ENCODE measurements at places on chromosomes 6 and 20.

DNA sequence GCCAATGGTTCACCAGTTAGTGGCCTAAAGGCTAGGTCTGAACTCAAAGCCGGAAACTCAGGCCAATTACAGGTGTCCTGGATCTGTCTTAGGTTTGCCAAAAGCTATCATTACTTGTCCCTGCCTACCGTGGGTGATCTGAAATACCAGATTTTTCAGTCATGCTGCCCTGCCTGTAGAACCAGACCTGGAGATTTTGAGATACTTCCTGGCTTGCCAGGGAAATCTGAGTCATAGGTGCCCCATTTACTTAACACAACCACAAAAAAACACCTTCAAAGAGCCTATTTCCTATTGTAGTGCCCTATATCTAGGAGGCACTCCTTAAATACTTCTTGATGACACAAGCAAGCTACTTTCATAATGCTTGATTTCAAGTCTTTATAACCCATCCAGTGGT, 13.9 kb upstream of the RANBP9 start:
- no peak for DNase-seq

- no peak for DNase-seq
Observed at GRCh38 chr6:85126485-85127167, 323.3 kb upstream of the NT5E start.

DNA sequence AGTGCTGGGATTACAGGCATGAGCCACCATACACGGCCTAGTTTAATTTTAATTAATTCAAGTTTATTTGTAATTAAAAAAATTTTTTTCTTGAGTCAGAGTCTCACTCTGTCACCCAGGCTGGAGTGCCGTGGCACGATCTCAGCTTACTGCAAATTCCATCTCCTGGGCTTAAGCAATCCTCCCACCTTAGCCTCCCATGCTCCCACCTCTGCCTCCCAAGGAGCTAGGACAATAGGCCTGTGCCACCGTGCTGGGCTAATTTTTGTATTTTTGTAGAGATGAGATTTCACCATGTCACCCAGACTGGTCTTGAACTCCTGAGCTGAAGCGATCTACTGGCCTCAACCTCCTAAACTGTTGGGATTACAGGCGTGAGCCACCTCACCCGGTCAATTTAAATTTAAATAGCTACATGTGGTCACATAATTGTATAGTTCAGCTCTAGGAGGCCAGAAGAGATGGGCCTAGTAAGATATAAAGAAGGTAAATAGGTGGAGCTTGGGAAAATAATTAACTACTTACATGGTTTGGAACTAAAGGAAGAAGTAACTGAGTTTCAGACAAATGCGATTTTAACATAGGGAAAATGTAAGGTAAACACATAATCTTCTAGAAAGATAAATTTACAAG, 220.0 kb upstream of the CITED2 start:
- DNase-seq: no peak

DNA sequence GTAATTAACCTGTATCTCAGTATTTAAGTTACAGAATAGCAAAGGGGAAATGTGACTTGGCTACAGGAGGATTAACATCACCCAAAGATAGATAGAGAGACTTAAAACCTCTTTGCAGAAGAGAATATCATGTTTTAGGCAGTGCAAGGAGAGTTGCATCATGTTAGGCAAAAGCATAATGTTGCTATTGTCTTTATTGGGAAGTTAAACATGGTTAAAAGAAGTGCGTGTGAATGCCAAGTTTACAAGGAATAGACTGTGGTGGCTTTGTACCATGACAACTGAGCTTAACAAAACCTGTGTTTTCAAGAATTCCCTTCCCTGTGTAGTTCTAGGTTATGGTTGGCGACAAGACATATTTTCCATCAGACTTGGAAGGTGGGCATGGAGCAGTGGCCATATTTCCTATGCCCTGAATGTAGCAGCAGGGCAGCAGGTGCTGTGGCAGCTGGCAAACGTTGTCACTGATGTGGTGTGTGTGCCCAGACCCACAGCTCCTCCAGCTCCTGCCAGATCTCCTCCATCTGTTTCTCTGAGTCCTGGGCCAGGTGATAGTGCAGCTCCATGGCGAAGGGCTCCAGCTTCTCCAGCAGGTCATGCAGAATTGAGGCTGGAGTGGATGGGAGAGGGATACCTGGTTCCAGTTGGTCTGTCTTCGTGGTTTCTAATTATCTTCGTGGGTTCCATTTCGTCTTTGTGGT, 163.3 kb downstream of the QRSL1 start:
- DNase-seq: no peak

- DNase-seq: no peak
Observed at GRCh38 chr6:23584134-23584763, 541.8 kb upstream of the NRSN1 start.

DNA sequence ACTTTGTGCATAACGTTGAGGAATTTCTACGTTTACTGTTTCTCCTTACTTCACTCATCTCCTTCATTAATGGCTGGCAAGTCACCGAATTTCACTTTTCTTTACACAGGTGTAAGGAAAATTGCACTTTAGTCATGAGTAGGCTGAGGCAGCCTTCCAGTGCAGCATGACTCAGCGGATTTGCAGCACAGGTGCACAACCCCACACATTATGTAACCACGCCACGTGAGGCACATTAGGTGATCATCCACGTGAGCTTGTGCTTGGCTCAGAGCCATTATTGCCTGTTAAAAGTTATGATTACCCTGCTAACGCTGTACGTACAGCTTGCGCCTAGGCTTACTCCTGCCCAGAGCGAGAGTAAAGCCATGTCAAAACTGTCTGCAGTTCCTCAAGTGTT, 158.8 kb downstream of the NKAIN2 start:
- DNase-seq: no peak

DNA sequence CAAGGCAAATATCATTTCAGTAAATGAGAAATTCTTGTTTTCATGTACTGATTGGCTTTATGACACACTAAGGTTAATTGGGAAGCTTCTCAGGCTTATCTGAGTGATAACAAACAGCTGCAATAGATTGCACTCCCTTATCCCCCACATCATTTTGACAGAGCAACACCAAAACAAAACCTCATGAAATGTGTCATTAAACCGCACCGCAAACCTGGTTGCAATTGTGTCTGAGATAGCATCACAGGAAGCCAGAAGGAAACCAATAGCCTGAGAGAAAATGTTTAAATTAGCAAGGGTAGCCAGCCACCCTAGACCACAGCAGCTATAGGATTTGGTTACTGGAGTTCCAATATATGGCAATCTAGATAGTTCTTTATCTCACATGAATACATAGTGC, 31.6 kb upstream of the LAMA4 start:
- DNase-seq: no peak

- no peak for DNase-seq
Observed at GRCh38 chr6:103677290-103677689, 1182.4 kb downstream of the HACE1 start.

GRCh38 chr20:41178495-41178894, 41.2 kb downstream of the PLCG1 start:
- DNase-seq: peak; percentile 5

DNA sequence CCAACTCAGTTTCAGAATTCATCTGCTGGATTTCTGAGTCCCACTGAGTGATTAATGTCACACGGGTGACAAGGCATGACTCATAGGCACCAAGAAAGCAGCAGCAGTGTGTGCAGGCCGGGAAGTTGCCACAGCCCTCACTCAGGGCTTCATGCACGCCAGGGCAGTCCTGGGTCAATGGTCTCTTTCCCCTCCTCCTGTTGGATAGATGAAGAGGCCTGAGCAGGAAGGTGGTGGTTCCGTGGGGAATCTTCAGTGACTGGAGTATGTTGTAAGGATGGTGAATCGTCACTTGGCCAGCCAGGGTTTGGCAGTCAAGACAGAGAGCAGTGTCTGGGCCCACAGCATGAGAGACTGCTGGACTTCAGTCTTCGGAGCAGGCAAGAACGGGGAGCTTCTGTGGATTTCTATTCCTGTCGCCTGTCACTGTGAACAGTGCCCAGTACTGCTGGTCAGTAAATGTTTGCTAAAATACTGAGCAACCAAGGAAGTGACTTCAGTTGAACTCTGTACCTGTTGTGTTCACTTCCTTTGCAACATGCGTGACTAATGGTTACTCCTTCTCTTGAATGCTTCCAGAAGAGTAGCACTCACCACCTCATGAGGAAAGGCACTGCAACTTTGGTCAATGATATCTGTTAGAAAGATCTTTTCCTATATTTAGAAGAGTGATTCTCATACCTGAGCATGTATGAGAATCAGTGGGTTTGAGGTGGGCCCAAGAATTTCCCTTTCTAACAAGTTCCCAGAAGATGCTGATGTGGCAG, 62.0 kb upstream of the CD93 start:
- DNase-seq: no peak

GRCh38 chr20:62773845-62774714, 22.2 kb upstream of the MRGBP start:
- peak; percentile 85 for DNase-seq

DNA sequence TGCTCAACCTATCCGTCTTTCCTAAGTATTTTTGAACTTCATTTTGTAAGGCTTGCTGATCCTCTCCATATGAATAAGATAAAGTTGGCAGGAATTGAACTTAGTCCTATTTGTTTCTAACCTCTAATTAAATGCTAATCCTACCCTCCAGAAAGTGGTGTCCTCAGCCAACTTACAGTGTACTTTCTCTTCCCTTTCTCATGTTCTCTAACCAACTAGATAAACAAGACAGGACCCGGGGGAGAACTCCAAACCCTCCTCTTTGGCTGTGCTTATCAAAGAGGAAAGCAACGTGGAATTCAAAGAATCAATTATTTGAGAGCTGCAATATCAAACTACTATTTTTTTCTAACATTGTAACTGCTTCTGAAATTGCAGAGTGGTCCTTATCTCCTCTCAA, 56.5 kb upstream of the NRSN1 start:
- no peak for DNase-seq

DNA sequence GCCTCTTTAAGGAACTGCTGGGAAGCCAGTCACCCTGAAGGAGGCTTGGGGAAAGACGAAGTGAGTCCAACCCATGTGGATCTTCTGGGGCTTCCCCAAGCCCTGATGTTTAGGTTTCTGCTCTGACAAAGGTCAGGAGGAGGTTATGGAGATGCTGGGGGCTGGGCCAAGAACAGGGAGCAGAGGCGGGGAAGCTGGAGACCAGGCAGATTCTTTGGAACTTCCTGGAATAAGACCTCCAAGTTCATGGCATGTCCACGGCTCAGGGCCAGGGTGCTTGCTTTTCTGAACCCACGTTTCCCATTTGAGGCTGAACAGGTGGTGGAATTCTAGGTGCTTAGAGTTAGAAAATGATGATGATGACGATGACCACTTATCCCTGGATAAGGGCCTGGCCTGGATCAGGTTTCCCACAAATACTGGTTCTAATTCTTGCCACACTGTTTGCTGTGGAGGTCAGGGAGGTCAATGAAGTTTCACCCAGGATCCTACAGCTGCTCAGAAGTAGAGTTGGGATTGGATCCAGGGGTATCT, 30.0 kb upstream of the TGM2 start:
- DNase-seq: no peak

- peak; percentile 22 for DNase-seq
Observed at GRCh38 chr6:159693894-159694545, 979 bp upstream of the SOD2 start.

GRCh38 chr6:170200458-170200891, 90.4 kb downstream of the DLL1 start:
- no peak for DNase-seq

- no peak for DNase-seq
Observed at GRCh38 chr20:31819083-31819784, at the start of gene MYLK2. Gene MYLK2, plus strand, starts transcription at chr20:31819356. Its CDS starts 225 bp downstream, at chr20:31819581.

GRCh38 chr6:166466178-166467122, 83.7 kb upstream of the MPC1 start:
- no peak for DNase-seq

GRCh38 chr20:3980260-3981131, 34.9 kb downstream of the RNF24 start:
- no peak for DNase-seq

GRCh38 chr6:10901770-10902169, 14.9 kb downstream of the SYCP2L start:
- DNase-seq: no peak

- DNase-seq: no peak
Observed at GRCh38 chr6:163529605-163530004, 115.1 kb downstream of the QKI start.
